ENCODE measurements at places on chromosomes 16 and 17.

GRCh38 chr17:8963647-8964258 is 1.8 kb downstream of the PIK3R5 start:
- DNase-seq, result no peak

GRCh38 chr16:60110531-60110930 is 1376.4 kb upstream of the GOT2 start:
- DNase-seq, result no peak

DNA sequence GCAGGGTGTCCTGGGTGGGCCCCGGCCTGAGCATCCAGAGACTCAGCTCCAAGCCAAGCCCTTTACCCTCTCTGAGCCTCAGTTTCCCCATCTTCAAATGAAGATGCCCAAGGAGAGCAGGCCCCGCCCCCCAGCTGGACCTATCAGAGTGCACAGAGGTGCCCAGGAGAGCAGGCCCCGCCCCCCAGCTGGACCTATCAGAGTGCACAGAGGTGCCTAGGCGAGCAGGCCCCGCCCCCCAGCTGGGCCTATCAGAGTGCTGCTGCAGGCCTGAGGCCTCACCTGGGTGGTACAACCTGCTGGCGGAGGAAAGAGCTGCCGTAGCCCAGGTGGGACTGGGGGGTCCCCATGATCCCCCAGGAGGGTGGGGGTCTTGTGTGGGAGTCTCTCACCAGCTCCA is 3.4 kb upstream of the SSTR5 start:
- DNase-seq, result no peak

GRCh38 chr17:28227316-28228108 is 91.5 kb upstream of the TMEM97 start:
- DNase-seq, result no peak

GRCh38 chr17:38327936-38328335 is 15.8 kb downstream of the GPR179 start:
- DNase-seq, result no peak

GRCh38 chr16:65314627-65315008 is 192.8 kb upstream of the CDH11 start:
- no peak for DNase-seq

- DNase-seq, result no peak
These were observed 9.8 kb upstream of the CD300E start for GRCh38 chr17:74633326-74633725.

DNA sequence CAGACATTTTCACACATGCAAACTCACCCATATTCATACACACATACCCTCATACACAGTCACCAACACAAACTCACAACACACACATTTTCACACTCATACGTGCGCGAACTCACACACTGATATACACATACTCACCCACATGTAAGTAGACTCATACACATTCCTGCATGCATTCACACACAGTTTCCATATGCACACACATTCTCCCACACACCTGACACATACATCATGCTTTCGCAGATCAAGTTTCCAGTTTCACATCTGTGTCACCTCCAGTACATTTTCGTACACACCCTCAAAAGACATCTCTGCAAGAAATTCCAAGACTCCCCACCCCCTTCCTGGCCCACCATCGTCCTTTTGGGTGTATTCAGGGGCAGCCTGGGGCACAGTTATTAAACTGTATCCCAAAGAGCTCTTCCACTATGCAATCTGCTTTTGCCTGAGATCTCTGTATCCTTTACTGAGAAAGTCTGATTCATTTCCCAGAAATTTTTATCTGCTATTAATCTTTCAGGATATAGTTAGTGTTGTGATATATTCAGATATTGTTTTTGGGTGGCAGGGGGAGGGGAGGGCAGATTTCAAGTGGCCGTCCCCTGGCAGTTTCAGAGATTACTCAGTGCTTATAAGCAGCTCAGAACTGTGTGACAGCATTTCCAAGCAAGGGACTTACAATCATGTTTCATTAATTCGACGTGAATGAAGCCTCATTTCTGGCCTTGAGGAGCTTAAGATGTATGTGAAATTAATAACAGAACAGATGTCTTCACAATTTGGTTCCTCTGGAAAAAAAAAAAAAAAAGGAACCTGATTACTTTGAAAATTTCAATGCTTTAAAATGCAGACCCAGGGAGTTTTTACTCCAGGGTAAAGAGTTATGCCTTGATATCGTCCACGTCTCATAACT is 35.3 kb upstream of the MMP2 start:
- DNase-seq, result no peak

GRCh38 chr17:65294181-65294719 is 157.1 kb downstream of the RGS9 start:
- peak; percentile 34 for DNase-seq

Measured in activated naive CD8-positive, alpha-beta T cell treated with anti-CD3 and anti-CD28 coated beads, Interleukin-2, amount 50 U/mL, for 16 hours (primary cell).